ENCODE measurements at places on chromosomes 3 and 15.

DNA sequence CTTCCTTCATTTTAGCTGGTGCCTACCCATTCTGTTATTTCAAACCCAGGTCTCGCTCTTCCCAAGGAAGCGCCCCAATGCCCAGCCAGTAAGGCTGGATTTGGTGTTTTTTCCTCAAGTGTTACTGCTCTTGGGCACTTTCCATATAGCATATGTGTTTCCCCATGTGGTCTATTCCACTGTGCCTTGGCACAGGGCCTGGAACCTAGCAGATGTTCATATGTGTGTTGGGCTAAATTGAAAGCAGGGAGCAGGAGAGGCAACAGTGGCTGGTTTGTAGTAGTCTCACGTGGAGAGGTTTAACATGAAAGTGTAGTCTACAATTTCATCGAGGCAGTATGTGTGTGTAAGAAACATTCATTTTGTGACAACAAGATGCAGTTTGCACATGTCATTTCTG, 48.2 kb upstream of the TEX264 start:
- DNase-seq = no peak

GRCh38 chr3:78613421-78613879, 1154.3 kb downstream of the ROBO1 start:
- DNase-seq = no peak

DNA sequence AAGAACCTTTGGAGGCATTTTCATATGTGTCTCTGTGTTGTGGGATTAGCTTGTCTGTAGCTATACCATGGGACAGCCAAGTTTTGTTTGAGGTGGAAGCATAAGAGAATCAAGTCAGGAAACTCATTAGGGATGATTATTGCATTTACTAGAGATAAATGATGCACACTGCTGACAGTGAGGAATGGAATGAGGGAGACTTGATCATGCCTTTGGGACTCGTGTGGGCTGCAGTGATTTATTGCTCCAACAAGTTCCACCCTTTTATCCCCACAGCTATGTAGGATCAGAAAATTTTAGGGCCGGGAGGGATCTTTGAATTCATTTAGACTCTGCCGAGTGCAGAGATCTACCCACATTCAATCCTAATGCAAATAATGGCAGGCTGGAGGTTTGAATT, 16.3 kb downstream of the ZNF385D start:
- no peak for DNase-seq

DNA sequence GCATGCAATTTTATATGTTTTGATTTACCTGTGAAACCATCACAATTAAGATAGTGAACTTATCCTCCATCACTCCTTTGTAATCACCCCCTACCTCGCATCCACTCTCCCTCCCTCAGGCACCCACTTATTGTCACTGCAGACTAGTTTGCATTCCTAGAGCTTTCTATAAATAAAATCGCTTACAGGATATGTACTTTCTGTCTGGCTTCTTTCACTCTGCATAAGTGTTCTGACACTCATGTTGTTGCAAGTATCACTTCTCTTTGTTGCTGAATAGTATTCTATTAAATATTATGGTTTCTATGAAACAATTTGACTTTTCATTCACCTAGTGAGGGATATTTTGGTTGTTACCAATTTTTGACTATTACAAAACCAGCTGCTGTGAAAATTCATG, 139.3 kb downstream of the RSRC1 start:
- DNase-seq = no peak

- no peak for DNase-seq
Measured at GRCh38 chr15:89243046-89243690, 611 bp upstream of the FANCI start.

DNA sequence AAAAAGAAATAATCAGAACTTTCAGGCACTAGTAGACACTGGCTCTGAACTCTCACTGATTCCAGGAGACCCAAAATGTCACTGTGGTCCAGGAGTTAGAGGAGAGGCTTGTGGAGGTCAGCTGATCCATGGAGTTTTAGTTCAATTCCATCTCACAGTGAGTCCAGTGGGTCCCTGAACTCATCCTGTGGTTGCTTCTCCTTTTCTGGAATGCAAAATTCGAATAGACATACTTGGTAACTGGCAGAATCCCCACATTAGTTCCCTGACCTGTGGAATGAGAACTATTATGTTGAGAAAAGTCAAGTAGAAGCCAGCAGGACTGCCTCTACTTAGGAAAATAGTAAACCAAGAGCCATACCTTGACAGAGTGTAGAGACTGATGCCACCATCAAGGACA, 87.3 kb upstream of the OXTR start:
- DNase-seq = no peak

GRCh38 chr3:32813180-32813579, 4.6 kb upstream of the TRIM71 start:
- no peak for DNase-seq

DNA sequence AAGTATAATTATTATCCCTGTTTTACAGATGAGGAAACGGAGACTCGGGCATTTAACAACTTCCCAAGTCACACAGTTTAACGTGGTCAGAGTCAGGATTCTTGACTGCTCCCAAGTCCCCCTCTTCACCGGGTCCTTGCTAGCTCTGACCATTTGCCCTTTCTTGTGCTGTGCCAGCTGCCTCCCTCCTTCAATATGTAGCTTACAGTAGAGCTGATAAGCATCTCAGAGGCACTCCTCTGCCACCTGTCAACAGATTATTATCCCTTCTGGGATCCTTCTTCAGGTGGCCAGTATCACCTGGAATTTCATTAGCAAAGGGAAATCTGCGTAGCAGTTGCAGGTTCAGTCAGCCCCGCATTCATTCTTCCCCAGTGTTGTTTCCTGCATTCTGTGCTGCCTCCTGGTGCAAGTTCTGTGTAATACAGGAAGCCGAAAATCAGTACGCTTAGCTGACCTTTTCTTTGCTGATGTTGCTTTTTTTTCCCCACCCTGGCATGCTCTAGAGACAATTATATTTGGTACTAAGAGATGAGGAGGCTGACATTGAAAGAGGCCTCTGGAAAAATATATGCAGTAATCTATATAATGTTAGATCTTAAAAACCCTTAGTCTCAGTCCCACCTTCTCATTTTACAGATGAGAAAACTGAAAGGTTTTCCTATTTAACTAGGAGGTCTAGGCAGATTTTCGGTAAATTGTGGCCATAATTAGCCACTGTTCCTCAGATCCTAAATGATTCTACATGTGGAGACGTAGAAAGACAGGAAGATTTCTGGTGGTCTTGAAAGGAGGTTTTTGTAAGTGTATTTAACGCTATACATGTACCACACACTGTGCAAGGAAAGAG, 24.8 kb downstream of the TMOD2 start:
- no peak for DNase-seq

GRCh38 chr15:69297642-69298353, 914 bp upstream of the PAQR5 start:
- DNase-seq = no peak

DNA sequence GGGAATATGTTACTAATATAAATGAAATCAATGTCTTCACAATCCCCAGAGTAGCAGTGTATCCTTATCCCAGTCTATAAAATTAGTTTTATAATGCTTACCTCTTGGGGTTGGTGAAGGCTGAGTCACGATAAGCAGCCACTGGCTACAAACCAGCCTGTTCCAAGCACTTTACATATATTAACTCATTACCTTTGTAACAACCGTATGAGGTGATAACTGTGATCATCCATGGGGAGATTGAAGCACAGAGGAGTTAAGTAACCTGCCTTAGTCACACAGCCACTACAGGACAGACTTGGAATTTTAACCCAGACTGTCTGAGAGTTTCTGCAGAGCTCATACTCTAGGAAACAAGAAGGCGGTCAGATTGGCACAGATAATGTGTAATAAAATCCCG, 43.3 kb upstream of the MITF start:
- DNase-seq = no peak

DNA sequence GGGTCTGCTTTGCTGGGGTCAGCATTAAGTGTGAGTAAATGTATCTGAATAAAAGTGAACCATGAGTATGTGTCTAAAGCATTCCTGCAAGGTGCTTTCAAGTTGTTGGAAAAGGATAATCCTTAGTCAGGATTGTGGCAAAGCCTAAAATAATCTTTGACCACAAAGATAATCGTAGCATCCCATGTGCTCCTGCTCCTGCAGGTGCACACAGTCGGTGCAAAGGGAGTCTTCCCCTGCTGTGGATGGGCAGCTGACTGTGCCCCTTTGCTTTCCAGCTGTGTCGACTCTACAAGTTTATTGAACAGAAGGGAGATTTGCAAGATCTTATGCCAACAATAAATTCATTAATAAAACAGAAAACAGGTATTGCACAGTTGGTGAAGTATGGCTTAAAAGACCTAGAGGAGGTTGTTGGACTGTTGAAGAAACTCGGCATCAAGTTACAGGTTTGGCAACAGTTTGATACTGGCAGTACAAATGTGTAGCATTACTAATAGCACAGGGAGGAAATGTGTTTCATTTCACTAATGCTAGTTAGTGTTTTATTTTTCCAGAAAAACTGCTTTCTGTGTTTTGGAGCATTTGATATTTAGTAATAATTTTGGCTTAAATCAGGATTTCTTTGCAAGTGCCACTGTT, 22.6 kb downstream of the SRP14 start:
- DNase-seq = no peak

DNA sequence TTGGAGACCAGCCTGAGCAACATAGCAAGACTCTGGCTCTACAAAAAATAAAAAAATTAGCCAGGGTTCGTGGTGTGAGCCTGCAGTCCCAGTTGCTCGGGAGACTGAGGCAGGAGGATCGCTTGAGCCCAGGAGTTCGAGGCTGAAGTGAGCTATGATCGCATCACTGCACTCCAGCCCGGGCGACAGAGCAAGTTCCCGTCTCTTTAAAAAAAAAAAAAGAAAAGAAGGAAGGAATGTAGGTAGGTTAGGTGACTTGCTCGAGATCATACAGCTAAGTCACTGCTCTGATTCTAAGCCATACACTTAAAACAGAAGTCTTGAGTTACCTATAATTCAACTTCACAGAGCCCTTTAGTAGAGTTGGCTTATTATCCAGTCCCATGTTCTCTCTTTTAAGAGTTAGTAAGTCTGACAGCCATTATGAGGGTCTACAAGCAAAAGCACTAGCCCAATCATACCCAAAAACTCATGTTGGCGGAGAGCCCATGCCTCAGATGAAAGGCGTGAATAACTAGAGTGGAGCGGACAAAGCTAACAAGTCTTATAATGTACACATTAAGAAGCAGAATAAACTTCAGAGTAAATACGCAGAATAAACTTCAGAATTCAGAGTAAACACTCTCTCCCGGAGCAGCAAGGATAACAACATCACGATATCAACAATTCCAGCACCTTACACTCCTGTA, 768 bp downstream of the AAGAB start:
- no peak for DNase-seq

DNA sequence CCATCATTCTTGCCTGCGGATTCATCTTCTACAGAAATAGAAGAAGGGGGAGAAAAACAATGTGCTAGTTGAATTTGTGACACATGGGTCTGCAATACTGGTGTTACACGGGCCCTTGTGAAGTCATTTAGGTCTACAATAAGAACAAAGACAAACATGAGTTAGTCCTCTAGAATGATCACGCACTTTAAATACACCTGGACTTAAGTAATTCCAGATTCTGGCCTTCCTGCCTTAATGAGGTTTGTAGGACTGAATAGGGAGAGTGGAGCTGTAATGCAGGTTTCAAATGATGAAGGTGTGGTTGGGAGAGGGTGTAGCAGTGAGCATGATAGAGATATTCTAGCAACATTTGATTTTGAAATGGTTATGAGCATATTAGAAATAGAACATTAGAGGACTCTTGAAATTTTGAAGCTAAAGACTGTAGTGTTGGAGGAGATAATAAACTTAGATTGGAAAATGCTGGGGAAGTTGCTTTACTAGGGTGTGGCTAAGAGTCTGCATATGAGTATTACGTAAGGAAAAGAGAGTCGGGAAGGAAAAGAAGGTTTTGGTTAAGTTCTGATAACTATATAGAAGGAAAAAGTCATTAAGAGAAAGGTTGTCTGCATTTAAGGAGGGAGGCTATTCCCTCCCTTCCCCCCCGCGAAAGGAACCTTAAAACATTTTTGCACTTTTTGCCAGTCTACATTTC, 606 bp downstream of the EIF2A start:
- DNase-seq = no peak

DNA sequence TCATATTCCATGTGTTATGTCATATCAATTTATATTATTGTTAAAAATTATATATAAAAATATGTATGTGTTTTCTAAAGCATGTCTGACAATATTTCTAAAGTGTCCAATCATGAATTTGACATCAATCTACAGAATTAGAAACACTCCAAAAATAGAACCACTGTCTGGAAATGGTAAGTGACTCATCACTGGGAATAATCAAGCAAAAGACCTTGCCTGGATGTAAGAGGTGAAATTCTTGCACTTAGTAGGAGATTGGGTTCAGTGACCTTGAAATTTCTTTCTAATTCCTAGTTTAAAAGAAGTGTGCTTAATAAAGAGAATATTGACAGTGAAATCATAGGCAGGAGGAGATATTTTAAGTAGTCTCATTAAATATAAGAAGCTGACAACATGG, 188.8 kb downstream of the ZNF385D start:
- DNase-seq = no peak

GRCh38 chr3:49173792-49174170, 2.4 kb downstream of the KLHDC8B start:
- no peak for DNase-seq

DNA sequence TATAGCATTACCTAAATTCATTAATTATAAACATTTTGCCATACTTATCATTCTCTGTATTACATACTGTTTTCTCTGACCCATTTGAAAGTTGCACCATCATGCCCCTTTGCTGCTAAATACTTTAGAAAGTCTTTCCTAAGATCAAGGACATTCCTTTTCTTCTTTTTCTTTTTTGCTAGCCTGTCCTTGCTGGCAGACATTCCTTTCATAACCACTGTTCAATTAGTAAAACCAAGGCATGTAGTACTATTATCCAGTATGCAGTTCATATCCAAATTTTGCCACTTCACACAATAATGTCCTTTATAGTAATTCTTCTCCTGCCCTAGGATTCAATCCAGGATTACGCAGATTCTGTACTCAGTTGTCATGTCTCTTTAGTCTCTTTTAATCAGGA, 321.0 kb upstream of the C2CD4B start:
- no peak for DNase-seq

DNA sequence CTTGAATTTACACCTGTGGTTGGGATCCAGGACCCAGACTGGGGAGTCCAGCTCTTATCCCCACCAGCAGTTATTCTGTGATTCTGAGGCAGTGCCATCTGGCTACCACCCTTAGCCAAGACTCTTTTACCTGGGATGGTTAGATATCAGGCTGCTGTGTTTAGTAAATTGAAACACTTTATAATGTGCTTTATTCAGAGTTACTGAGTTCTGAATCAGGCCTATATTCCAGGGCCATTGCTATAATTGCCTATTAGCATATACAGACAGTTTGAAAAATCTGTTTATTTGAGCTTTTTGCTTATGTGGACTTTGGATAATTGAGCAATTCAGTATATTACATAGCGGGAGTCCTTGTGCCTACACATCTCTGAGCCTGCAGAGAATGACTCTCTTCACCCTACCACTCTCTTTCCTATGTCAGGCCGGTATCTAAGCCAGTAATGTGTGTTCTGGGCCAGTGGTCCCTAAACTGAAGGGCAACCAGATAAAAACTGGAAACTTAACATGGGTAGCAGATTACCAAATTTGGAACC, 45.4 kb upstream of the TRAK1 start:
- no peak for DNase-seq

GRCh38 chr3:182794455-182795388, 1.4 kb downstream of the ATP11B start:
- no peak for DNase-seq

GRCh38 chr3:106533788-106534160, 665.0 kb upstream of the CBLB start:
- DNase-seq = no peak

Measured in vagina (tissue), 2 donors.